AG08395 (cell line): ENCODE measurements at places on chromosomes 3 and 15.

- no peak for DNase-seq
These were observed 636.0 kb upstream of the TBL1XR1 start for GRCh38 chr3:177833332-177833731.

DNA sequence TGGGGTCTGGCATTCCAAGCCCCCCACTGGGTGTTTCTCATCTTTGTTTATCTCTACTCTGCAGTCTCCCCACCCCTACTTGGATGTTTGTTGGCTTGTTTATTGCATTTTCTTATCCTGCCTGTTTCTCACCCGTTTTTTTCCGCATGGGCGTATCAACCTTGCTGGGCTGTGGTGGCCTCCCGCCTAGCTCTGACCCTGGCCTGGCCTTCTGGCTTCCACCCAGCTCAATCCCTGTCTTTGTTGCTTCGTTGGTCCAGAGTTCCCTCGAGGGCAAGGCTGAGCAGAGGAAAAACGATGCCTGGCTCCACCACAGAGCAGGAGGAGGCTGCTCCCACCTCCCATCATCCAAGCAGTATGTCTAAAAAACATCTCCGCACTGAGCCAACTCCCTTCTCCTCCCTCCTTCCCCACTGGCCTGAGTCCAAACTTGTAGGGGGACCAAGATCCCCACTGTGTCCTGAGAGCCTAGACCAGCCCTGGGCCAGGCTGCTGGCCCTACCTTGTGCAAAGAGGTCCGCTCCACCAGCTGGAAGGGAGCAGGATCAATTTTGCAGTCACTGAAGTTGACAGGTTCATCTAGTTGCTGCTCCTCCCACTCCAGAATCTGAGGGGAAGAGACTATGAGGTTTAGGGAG, 9.8 kb downstream of the CLCN2 start:
- DNase-seq: no peak

DNA sequence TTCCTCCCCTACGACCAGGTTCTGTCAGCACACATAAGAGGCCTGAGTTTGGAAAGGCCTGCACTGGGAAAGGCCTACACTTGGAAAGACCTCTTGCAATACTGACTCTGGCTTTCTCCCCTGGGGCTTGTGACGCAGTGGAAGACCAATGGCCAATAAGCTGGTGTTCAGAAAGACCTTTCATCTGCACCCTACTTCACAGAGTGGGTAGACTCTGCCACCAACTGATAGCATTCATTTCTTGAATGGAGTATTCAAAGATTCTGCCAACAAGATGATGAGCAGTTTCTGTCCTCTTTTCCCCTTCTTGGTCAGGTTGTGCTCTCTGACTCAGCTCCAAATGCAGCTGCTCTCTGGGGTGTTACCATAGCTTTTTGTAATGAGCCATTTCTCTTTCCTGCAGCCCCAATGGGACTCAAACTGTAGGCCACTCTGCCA, 48.8 kb downstream of the TIPARP start:
- DNase-seq: peak; percentile 44

GRCh38 chr3:11919390-11919789, 72.7 kb upstream of the TAMM41 start:
- DNase-seq: no peak

GRCh38 chr3:48543271-48543866, 13.2 kb downstream of the PFKFB4 start:
- peak; percentile 43 for DNase-seq

DNA sequence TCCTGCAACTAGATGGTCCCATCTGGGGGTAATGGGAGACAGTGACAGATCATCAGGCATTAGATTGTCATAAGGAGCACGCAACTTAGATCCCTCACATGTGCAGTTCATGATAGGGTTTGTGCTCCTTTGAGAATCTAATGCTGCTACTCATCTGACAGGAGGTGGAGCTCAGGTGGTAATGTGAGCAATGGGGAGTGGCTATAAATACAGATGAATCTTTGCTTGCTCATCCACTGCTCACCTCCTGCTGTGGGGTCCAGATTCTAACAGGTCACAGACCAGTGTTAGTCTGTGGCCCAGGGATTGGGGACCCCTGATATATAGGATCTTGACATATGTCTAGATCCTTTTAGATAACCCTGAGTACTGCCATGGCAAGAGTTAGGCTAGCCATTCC, 52.7 kb downstream of the RASGRF1 start:
- no peak for DNase-seq

DNA sequence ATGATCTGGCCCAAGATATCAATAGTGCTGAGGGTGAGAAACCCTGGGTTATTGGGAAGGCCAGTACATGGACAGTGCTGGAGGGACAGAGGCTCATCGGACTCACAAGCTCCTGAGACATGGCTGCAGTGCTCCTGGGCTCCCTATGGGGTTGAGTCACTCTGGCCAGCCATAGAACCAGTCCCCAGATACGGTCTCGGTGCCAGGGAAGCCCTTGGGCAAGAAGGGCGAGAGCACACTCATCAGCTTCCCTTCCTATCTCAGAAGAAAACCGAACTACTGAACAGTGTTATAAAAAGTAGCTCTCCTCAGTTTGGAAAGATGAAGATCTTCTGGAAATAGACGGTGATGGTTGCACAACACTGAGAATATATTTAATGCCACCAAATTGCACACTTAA, 34.4 kb downstream of the POC1A start:
- DNase-seq: no peak

DNA sequence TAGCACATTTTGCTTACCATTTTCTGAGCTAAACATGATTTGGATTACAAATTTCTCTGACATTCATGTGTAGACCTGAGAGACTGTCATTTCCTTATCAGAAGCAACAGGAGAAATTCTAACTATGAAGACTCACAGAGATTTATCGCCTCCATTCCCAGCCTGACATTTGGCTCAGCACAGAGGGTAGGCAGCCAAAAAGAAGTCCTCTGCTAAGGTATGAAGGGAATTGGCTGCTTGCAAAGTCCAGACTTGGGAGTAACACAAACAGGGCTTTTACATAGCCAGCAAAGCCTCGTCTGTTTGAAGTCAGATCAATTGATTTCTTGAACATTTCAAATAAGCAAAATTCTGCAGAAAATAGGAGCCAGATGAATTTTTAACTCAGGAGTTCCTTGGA, 57.0 kb upstream of the CMSS1 start:
- no peak for DNase-seq

DNA sequence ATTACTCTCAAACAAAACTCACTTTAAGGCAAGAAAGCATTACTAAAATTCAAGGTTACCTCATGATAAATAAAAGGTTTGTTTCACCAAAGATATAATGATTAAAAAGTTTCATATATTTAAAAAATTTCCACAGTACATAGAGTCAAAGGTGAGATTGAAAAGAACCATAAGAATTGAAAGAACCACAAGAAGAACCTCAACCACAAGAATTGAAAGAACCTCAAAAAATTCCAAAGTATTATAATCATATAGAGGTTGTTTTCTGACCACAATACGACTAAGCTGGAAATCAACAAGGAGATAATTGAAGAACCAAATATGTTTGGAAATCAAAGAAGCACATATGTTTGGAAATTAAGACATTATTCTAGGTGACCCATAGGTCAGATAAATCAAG, 52.7 kb downstream of the SLC25A36 start:
- peak; percentile 17 for DNase-seq

- peak; percentile 14 for DNase-seq
These were observed 22.9 kb upstream of the DNAAF4 start for GRCh38 chr15:55530861-55531313.

- no peak for DNase-seq
These were observed 4.4 kb upstream of the AVEN start for GRCh38 chr15:34043391-34043790.

- DNase-seq: peak; percentile 62
These were observed 15.5 kb downstream of the TRIM59 start for GRCh38 chr3:160434071-160434470.

- no peak for DNase-seq
These were observed 32.0 kb downstream of the ANKDD1A start for GRCh38 chr15:64943512-64944225.

DNA sequence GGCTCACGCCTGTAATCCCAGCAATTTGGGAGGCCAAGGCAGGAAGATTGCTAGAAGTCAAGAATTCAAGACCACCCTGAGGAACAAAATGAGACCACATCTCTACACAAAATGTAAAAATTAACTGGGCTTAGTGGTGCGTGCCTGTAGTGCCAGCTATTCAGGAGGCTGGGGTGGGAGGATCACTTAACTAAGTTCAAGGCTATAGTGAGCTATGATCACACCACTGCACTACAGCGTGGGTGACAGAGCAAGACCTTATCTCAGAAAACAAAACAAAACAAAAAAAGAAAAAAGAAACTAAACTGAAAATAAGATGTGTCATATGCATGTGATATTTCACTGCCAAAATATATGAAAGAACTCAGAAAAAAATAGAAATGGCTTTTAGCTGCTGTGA, 243.3 kb upstream of the CCDC54 start:
- DNase-seq: no peak
